ENCODE measurements at places on chromosomes 13 and 19.

DNA sequence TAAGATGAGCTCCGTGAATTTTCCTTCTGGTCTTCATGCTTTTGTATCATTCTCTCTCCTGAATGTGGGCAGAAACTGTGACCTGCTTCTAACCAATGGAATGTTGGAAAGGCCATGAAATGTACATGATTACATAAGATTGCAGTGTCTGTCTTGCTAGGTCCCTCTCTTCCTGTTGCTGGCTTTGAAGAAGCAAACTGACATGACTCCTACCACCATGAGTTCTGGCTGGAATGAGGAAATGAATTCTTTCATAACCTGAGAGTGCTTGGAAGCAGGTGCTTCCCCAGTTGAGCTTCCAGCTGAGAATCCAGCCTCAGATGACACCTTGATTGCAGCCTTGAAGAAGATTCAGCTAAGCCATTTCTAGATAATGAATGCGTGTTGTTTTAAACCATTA, 275.0 kb upstream of the MIR17HG start:
- DNase-seq: no peak

GRCh38 chr19:33363476-33363875, 10.0 kb upstream of the CEBPG start:
- DNase-seq: no peak

GRCh38 chr19:4891066-4891465, 11.6 kb downstream of the ARRDC5 start:
- no peak for DNase-seq

GRCh38 chr13:102872131-102872530, 26.3 kb downstream of the ERCC5 start:
- DNase-seq: no peak

GRCh38 chr13:37403776-37404527, 194.6 kb downstream of the POSTN start:
- DNase-seq: no peak

- peak; percentile 4 for DNase-seq
Observed at GRCh38 chr19:52343548-52343947, 7.5 kb downstream of the ZNF610 start.

GRCh38 chr13:45105895-45106294, 14.4 kb upstream of the GTF2F2 start:
- DNase-seq: no peak

DNA sequence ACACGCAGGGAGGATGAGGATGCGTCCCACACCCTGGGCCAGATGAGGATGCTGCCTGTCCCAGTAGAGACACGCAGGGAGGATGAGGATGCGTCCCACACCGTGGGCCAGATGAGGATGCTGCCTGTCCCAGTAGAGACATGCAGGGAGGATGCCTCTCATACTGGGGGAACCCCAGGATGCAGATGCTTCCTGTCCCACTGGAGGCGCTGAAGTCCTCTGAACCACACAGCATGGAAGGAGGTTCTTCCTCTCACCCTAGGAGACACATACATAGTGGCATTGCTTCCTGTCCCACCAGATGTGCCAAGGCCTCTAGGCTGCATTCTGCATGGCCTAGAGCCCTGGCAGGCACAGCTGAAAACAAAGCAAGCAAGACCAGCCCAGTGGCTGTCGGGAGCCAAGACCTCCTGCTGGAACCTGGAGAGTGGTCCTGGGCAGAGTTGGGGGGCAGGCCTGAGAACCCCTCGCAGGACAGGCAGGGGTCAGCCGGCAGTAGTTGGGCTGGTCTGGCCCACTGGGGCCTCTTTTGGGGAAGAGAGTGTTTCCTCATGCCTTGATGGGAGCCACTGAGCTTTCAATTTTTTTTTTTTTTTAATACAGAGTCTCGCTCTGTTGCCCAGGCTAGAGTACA, 4.3 kb downstream of the HPN start:
- no peak for DNase-seq

DNA sequence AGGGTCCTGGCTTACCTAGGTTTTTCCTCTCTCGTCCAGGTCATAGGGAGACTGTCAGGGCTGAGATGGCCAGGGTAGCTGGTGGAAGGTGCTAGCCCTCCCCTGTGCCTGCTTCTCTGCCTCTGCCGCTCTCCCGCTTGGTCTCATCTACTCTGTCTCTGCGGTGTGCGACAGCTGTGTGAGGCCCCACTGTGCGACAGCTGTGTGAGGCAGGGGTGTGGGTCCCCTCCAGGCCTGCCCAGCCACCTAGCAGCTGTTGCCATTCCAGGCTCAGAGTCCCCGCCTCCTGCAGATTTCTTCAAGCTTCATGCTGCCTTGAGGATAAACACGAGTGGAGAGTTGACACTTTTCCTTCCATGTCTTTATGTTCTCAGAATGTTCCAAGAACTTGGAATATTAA, 53.0 kb downstream of the ARHGEF7 start:
- DNase-seq: no peak

- DNase-seq: no peak
Observed at GRCh38 chr13:32456591-32456990, 28.7 kb upstream of the N4BP2L1 start.

GRCh38 chr13:35964863-35965180, 166.4 kb downstream of the DCLK1 start:
- no peak for DNase-seq

GRCh38 chr13:21458451-21458812, 671 bp downstream of the ZDHHC20 start:
- DNase-seq: no peak

GRCh38 chr13:98368019-98368418, 190.9 kb upstream of the RNF113B start:
- DNase-seq: no peak

DNA sequence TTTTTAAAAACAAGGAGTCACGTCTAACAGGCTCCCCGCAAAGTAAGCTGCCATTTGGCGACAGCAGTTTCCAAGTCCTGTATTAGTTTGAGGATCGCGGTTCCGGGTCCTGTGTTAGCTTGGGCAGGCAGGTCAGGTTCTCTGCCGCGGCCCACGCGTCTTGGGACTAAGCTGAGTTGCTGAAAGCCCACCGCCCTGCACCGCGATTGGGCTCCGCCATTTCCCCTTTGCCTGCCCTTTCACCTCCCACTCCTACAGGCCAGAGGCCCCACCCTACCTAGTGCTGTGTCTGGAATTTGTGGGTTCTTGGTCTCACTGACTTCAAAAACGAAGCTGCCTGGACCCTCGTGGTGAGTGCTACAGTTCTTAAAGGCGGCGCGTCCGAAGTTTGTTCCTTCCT, 6.8 kb downstream of the PARP4 start:
- DNase-seq: no peak

DNA sequence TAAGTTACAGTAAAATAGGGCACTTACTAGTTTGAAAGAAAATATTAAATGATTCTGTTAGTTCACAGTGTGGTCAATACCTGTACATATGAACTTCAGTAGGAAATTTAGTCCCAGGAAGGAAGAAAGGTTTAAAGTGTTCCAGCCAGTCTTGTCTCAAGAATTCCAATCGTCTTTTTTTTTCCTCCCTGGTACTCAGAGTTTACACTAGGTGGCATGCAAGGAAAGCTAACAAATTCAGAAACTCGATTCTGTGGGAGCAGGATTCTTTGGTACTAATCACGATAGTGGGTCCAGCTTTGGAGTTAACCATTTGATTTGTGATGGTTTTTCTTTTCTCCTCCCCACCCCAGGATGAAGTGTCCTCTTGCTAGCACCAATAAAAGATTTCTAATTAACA, 43.6 kb downstream of the POLR1D start:
- DNase-seq: no peak

- DNase-seq: no peak
Observed at GRCh38 chr19:844546-844971, 3.8 kb downstream of the PRTN3 start.

DNA sequence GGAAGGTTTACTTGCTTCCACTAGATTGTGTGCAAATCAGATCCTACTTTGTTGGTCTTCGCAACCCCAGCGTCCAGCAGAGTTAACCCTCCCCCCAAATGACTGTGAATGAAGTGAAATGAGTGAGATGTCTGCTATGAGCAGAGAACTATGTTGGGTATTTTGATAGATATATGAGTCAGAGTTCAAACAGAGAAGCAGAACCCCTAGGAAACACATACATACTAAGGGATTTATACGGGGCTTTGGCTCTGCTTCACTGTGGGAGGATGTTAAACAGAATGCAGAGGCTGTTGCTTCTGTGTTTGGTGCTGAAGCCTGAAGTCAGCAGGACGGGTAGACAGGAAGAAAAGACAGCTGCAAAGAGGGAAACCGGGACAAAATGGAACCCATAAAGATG, 197.0 kb downstream of the MZT1 start:
- DNase-seq: no peak

- peak; percentile 78 for DNase-seq
Observed at GRCh38 chr19:48683349-48683748, 10.5 kb upstream of the NTN5 start.

DNA sequence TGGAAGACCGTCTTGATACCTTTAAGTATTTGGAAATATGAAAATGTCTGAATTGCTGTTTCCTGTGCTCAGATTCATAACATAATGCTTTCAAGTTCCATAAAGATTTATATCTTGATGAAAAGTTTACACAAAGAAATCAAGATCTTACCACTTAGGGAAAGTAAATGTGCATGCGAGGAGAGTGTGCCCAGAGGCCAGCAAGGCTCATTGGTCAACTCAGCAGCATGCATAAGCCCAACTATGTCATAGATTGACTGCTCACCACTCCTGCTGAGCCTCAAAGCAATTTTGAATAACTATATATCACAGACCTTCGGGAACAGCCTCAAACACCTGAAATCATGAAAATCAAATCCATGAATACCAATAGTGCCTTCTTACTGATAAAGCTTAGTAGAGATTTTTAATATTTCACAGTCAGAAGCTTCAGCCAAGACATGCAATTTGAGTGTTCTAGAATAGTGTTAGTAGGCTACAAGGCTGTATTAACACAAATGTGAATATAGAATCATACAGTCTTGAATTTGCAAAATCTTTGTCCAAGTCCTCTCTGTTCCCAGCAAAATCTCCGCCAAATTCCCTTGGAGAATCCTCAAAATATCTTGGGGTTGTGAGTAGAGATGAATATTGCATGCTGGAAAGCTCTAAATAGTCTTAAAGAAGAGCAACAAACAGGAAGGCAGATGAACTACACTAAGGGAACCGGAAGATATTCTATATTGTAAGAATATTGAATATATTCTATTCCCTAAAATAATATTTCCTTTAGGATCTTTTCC, 124.1 kb downstream of the DCLK1 start:
- DNase-seq: no peak

GRCh38 chr13:43522788-43523187, 264.0 kb downstream of the ENOX1 start:
- no peak for DNase-seq

DNA sequence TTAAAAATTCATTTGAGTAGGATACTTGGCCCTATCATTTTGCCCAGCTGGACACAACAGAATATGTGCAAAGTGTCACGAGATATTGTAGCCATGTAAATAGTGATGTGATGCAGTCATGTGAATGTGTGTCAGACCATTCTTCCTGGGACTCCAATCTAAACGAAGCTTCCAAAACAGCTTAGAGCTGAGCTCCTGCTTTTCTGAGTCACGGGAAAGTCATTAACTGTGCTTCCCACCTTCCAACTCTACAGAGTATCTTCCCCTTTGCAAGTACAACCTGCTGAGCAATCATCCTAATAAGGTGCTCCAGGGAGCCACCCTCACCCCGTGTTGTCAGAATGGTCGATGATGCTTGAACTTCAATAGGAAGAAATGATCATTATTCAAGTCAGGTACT, 294.7 kb downstream of the MYO16 start:
- no peak for DNase-seq

DNA sequence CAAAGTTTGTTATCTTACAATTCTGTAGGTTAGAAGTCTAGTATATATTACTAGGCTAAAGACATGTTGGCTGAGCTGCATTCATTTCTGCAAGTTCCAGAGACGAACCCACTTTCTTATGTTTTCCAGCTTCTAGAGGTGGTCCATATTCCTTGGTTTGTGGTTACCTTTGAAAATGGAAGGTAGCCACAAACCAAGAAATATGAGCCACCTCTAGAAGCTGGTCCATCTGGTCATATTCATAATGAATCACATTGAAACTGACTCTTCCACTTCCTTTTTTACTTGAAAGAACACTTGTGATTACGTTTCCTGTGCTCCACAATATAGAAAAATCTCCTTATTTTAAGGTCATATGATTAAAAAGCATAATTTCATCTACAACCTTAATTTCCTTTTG, 943.0 kb upstream of the PCDH9 start:
- no peak for DNase-seq

DNA sequence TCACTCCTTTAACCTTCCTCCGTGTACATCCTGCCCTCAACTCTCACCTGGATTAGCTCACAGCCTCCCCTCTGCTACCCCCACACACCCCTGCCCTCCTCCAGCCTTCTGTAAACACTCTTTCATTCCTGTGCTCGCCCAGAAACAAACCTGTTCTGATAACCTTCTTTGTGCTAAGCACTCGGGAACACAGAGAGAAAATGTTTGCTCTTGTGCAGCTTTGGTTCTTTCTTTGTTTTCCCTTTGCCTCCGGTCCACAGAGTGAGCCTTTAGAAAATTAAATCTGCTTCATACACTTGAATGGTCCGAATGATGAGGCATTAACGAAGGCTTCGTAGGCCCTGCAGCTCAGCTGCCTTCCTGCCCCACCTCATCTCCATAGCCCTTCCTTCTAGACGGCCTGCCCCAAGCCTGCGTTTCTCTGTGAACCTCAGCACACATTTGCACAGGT, 6.6 kb upstream of the ZDHHC20 start:
- DNase-seq: no peak

DNA sequence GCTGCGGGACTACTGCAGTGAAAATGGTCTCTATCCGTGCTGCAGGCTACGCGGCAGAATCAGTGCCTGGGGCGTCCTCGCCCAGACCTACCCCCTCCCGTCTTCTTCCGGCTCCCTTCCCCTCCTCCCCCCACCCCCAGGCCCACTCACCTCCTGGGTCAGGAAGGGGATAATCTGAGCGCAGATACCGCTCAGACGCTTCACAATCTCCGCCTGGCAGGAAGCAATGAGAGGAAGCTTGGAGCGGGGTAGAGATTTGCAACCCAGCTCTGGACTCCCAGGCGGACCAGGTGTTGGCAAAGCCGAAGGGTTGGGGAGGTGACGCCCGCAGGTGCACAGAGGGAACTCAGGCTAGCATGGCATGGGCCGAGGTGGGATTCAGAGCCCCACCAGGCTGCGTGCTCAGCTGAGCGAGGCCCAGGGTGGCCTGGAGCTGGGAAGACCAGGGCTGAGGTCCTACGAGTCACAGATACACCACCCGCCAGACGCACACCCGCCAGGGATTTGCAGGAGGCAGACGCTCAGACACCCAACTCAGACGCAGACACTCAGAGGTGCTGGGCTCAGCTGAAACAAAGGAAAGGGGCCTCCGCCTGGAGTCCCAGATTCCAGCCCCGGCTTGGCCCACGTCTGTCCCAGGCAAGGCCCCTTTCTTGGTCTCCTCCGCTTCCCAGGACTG, 4.1 kb downstream of the TLE2 start:
- no peak for DNase-seq

DNA sequence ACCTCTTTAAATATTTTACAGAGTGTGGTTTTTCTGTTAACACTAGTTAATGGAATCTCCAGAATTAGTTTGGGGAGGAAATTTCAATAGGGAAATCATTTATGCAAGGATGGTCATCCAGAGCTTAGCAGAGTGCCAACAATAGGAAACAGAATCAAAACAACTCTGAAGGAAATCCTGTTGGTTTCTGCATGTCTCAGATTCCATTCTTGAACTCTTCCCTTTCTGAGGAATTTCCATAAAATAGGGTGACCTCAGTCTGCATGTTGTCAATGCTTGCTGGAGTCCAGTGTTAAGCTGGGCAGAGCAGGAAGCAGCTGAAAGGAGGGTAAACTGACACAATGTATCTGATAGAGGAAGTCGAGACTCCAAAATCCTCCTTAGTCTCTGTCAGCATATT, 16.9 kb downstream of the CBY2 start:
- DNase-seq: no peak

- DNase-seq: no peak
Observed at GRCh38 chr13:20995245-20995838, 66.0 kb downstream of the LATS2 start.
